Stimulated activated CD8-positive, alpha-beta memory T cell treated with anti-CD3 and anti-CD28 coated beads, Interleukin-2, amount 100 ng/mL, for 1 hour (primary cell): ENCODE measurements at places on chromosomes 5 and 9.
A peak's percentile ranks its signal among the peaks of the same experiment; 100 is the strongest.

- no peak for DNase-seq
Measured at GRCh38 chr9:104871961-104872527, 55.9 kb downstream of the ABCA1 start.

GRCh38 chr9:127707766-127708165 is 978 bp downstream of the CFAP157 start:
- DNase-seq, result no peak

GRCh38 chr5:32506799-32507198 is 62.3 kb upstream of the ZFR start:
- no peak for DNase-seq

DNA sequence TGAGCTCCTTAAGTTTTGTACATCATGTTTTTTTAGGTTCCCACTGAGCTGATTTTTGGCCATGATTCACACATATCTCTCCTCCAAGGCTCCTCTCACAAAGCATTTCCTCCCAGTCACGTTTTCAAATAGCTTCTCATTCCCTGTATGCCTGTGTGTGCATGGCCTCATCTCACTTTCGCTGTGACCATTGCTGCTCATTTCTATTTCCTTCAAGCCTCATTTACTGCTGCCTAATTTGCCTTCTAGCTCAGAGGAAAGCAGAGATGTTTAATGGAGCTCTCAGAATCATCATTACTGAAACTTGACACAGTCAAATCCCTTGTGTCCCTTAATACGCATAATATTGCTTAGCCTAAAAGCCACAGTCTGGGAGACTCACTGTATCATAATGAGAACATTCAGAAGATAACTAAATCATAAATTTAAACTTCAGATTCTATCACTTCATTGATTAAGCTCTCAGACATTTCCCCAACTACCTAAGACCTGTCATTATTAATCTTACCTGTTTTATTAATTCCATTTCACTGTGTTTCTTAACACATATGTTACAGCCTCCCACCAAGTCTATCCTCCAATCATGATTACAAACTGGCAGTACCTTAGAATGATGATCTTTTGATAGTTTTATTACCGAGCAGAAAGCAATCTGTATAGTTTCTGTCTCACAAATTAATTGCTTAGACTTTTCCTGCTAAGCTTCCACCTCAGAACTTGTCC is 278.3 kb upstream of the PTGER4 start:
- DNase-seq, result no peak

DNA sequence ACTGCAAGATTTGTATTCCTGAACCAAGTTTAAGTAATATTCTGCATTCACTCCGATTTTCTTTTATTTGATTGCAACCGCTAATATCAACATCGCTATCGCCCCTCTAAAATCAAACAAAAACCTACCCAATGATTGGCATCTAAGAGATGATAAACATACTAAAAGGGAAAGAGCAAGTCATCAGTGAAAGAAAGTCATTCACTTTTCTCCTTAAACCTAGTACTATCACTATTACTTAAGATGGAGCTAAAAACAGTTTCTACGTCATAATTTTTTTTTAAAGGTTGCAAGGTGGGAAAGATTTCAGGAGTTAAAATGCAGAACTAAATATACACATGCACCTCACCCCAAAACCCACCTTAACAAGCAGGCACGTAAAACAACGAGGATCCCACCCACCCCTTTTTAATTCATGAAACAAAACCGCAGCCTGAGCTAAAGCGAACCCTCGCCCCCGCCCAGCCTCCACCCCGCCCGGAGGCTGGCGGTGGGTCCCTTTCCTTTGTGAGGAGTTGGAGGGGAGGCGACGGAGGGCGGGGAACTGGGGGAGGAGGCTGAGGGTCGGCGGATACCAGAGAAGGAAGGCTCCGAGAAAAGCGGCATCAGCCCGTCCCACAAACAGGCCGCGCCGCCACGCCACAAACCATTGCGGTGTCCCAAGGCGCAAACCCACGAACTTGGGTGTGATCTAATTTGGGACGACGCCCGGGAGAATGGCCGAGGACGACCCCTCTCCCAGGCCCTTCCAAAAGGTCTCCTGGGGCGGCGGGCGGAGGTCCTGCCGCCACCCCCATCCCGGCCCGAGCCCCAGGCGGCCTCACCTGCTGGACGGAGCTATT is 861 bp downstream of the UBQLN1 start:
- DNase-seq, result peak; percentile 34

GRCh38 chr9:34384368-34385165 is 7.9 kb upstream of the MYORG start:
- no peak for DNase-seq

GRCh38 chr9:15306068-15306756 is 804 bp downstream of the TTC39B start:
- DNase-seq, result no peak

DNA sequence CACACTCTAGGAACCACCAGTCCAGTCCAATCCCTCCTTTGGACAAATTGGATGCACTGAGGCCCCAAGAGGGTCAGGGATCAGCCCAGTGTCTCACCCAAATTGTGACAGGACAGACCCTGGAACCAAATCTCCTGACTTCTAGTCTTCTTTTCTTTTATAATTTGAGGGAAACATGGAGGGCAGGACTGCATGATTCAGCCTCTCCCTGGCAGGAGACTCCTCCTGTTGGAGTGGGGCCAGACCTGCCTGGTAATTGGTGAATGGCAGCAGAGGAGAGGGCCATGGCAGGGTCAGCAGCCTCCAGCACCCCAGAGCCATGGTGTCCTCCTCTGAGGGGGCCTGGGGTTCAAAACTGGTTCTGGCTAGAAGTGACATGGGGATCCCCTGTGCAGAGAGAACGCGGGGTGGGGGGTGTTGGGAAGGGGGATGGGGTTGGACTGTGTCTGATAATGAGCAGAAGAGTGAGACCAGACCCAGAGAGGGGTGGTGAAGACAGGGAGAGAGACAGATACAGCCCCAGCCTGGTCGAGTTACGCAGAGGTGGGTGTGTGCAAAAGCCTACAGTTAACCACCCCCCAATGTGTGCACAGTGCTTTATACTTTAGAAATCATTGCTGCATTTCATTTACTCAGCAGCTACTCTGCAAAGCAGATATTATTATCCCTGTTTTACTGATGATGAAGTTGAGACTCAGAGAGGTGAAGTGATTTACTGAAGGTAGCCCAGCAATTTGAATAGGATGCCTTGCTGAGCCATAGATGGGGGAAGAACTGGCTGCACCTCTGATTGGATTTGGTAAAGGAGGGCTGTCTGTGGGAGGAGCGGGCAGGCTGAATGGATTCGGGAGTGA is 3.8 kb upstream of the SYNPO start:
- DNase-seq, result no peak

DNA sequence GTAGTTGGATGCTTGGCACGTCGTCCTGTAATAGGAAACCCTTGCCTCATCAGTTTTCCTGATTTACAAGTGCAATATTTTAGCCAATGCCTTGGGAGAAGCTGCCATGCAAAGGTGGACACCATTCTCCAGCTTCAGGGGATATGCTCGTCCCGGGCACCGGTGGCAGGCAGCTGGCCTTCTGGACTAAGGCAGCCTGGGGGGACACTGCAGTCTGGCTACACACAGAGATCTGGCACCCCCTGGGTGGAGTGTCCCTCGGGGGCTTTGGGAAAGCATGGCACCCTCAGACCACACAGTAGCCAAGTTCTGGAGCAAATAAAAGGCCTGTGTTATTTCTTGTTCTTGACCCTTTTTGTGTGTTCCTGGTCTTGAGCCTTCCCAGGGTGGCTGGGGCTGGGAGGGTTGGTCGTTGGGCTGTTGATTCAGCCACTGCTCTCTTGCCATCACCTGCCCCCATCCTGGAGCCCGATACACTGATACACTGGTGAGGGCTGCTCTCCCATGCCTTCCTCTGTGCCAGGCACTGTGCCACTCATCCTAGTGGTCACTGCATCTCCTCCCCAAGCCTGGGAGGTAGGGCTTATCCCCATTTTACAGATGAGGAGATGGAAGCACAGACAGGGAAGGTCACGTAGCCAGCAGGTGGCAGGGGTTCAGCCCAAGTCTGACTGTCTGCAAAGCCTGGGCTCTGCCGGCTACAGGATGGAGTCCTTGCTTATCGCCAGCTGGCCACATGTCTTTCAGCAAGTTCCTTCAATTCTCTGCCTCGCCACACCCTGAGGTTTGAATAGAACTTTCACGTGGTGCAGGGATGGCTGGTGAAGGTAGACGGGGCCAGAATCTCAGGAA is 134.1 kb downstream of the RGS3 start:
- no peak for DNase-seq

GRCh38 chr9:76798527-76798926 is 34.3 kb downstream of the PCA3 start:
- DNase-seq, result no peak

DNA sequence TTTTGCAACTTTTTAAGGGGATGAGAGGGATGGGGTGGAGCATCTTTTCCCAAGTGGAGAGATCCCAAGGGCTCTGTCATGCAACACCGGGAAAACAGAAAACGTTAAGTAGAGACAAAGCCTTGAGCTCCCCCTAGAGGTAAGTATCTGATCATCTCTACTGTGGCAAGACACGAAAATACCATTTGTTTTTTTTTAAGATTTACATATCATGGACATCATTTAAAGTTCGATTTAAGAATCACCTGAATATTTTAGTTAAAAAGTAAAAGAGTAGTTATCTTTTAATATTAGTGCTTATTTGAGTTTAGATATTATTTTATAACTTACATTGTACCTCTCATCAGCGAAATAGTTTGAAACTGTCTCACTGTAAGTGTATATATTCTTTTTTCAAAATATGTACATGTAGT is 200.4 kb downstream of the LRRC70 start:
- DNase-seq, result no peak

DNA sequence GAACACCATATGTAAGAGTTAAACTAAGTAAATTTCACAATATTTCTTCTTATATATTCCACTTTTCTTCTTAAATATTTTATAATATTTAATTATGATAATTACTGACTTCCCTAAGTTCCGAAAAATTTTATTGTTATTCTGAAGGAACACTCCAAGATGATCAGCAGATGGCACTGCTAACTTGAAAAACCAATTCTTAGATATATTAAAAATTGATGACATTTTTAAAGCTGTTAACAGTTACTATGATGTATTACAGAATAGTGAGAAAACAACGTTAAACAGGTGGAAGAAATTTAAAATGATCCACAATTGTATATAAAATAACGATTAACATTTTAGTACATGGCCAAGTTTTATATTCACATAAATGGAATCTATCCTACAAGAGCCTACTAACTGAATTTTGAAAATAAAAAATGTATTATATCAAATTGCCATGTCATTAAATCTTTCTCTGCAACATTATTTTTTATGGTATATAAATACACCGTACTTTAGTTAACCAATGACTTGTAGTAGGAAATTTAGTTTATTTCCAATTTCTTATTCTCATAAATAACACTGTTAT is 30.1 kb upstream of the MUSK start:
- no peak for DNase-seq

GRCh38 chr9:113524468-113524867 is 60.9 kb downstream of the RGS3 start:
- DNase-seq, result no peak

DNA sequence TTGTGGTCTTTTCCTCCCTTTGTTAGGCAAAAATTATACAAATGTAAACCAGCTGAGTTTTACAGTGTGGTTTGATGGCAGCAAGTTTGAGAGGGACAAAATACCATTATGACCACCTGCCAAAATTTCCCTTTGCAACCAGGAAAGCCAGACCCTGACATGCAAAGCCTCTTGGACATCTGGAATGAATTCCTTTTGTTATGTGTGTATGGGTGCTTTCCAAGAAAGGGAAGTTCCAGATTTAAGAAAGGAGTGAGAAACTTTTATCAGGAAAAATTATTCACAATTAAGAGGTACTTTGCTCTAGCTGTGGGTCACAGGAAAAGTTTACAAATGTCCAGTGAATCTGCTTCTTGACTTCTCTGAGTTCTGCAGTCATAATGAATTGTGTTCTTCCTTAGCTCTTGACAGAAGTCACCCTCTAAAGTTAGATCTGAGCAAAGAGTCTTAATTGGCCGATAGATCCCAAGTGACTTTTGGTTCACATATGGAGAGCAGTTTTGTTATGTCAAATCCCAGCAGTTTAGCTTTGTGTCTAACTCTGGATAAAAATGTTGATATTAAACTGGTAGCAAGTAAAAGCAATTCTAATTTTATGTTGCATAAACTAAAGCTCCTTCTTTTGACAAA is 295.9 kb upstream of the ZNF608 start:
- DNase-seq, result no peak

GRCh38 chr9:73118898-73119554 is 32.6 kb upstream of the ANXA1 start:
- DNase-seq, result no peak

DNA sequence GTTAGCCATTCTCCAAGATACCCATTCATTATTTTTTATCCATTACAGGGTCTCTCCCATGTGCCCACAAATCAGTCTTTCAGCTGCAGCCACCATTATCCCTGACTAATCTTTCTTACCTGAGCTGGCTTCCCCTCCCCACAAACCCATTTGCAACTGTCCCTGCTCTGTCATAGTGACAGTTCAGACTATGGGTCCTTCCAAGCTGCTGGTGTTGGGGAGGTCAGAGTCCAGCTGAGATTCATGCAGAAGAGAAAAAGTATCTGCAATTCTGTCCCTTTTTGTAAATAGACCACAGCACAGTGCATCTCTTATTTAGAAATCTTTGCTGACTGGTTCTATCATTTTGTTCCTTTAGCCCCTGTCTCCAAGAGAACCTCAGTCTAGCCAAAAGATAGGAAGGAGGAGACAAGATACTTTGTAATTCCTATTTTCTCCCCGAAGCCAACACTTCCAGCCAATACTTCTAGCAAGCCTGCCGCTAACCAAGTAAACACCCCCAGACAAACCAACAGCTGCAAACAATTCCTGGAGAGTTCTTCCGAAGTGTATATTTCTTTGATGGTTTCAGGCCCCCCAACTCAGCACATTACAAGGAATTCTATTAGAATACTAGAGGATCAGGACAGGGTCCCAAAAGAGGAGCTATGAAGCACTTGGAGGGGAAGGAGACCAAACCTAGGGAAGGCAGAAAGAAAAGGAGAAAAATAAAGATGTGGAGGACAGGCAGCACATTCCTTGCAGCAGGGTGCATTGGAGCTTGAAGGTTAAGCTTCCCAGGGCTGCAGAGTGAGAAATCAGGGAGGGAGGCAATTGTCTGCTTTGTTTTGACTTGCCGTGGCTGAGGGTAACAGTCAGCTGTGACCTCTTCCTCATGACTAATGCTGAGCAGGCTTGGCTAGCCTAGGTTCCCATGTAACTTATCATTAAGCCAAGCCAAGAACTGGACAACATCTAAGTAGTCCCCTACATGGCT is 148.5 kb downstream of the SGCD start:
- no peak for DNase-seq

DNA sequence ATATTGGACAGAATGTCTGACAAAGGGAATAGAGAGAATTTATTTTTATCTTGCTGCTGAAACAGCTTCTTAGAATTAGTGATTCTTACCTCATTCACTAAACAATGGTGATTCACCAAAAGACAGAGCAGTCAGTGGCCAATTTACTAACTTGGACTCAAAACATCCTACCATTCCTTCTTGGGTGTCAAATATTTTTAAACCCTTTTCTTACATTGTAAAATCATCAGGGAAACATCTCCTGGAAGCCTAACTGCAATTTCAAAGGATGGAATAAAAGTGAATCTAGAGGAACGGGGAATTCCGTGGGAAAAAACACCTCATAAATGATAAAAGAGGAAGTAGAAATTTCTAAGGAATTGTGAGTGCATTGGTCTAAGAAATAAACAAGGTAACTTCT is 97.7 kb downstream of the LHFPL2 start:
- DNase-seq, result no peak

- no peak for DNase-seq
Measured at GRCh38 chr9:135480071-135480939, 723 bp downstream of the PPP1R26 start.
